ENCODE measurements at places on chromosomes 4 and X. TPM values are rescaled to one million over a fixed set of nuclear protein-coding genes. Genes with fewer than 3 reads are reported as not detected.

Gene MTNR1A
- total RNA-seq: not detected

Gene TEX13C
- total RNA-seq: not detected

Gene CDX4
- not detected for total RNA-seq

Gene ENAM
- total RNA-seq: not detected

GRCh38 chrX:10048707-10049106 is 81.5 kb downstream of the CLDN34 start:
- DNase-seq: no peak

- no peak for DNase-seq
Observed at GRCh38 chrX:29506729-29507128, 708.6 kb upstream of the MAGEB2 start.

GRCh38 chrX:10030570-10030969 is 63.4 kb downstream of the CLDN34 start:
- no peak for DNase-seq

DNA sequence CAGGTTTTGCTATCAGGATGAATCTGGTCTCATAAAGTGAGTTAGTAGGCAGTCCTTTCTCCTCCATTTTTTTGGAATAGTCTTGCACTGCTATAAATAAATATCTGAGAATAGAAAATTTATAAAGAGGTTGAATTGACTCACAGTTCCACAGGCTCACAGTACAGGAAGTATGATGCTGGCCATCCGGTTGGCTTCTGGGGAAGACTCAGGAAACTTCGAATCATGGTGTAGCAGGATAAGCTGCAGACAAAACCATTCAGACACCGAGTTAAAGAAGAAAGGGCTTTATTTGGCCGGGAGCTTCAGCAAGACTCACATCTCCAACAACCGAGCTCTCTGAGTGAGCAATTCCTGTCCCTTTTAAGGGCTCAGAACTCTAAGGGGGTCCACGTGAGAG is 348.2 kb downstream of the KCTD8 start:
- no peak for DNase-seq

DNA sequence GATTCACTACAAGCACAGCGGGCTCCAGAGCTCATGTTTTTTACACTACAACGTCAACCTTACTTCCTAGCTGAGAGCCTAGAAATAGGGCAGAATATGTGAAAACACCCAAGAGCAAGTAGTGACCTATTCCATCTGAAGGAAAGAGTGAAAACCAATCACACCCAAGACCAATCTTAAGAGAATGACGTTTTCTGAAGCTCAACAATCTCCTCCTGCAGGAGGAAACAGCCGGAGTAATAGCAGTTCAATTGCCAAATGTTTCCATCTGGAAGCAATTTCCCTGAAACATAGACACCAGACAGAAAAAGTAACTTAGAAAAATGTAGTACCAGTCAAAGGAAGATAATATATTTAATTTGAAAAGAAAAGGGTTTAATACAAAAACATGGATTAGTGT is 142.4 kb downstream of the ANXA5 start:
- DNase-seq: no peak

DNA sequence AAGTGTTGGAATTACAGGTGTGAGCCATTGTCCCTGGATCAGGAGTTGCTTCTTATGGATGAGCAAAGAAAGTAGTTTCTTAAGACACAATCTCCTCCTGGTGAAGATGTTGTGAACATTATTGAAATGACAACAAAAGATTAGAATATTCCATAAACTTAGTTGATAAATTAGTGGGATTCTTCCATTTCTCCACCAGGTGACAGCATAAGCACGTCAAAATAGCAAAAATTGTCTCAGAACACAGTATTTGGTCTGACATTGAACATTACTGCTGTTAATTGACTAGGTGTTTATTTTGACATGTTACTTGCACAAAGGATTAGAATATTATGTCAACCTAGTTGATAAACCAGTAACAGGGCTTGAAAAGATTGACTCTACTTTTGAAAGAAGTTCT is 21.6 kb downstream of the CLDN34 start:
- no peak for DNase-seq

DNA sequence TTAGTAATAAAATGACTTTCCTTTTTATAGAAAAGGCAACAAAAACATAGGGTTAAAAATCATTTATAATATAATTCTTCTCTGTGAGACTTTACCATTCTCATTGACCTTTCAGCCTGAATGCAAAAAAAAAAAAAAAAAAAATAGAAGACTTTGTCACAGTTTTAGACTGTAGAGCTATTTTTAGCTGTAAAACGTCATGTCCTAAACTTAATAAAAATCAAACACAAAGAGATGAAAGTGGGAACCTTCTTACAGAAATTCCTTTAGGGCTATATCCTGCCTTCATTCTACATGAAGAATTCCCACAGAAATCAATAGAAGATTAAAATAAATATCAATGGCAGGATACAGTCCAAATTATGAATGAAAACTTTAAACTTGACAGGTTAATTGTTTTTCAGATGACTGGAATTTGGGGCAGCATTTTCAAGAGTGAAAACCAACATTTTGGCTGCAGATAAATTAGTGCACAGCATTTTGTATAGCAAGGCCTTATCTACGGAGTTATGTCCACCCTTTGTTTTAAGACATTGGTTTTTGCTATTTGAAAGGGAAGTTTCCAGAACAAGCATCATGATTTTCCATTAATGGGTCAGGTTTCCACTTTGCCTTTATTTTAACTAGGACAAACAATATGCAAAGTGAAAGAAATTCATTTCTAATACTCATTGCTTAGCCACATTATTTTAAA is 219.5 kb downstream of the SPCS3 start:
- no peak for DNase-seq

DNA sequence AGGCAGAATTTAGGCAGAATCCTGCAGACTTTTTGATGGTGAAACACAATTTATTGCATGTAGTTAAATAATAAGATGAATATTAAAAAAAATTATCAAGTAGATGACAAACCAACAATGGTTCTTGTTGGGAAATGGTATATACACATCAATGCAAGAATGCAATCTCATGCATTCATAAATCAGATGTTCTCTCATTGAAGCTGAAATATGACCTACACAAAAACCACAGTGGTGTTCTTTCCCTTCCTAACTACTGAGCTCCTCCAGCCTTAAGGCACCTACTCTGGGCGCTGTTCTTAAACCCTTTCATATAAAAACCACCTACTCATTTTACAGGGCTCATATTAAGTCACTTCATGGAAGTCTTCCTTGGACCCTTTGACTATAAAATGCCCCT is 64.1 kb downstream of the ANTXR2 start:
- no peak for DNase-seq

DNA sequence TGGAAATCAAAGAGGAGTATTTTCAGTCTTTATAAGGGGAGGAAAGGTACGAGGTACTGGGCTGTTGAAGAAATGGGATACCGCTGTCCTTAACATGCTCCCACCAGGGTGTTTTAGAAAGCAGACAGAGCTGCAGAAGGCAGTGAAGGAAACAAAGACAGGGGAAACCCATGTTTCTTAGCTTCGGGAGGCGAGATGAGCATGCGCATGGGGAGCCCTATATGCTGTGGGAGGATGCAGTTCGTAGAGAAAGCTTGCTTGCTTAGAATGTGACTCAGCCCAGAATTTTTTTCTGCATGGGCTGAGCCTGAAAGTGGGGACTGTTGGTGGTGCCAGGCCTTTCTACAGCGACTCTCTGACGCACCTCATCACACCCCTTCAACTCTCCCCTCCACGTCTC is 28.8 kb upstream of the SCOC start:
- no peak for DNase-seq

DNA sequence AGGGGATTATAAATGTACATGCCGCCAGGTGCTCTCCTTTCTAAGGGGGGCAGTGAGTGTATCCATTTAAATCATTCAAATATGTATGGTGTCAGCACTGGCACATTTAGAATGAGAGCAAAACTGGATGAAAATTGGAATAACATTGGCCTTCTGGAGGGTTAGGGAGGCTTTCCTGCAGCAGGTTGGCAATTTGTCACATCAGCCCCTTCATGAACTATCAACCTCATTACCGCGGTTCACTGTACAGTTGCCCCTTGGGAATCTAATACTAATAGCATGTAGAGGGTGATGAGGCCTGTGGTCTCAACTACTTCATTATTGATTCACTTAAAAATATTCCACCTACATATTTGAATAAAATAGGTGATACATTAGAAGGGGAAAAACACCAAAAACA is 117.9 kb downstream of the PDHA2 start:
- DNase-seq: no peak

GRCh38 chr4:111630705-111631104 is 514.5 kb upstream of the FAM241A start:
- DNase-seq: no peak

GRCh38 chrX:38879631-38880220 is 78.5 kb downstream of the MID1IP1 start:
- no peak for DNase-seq

DNA sequence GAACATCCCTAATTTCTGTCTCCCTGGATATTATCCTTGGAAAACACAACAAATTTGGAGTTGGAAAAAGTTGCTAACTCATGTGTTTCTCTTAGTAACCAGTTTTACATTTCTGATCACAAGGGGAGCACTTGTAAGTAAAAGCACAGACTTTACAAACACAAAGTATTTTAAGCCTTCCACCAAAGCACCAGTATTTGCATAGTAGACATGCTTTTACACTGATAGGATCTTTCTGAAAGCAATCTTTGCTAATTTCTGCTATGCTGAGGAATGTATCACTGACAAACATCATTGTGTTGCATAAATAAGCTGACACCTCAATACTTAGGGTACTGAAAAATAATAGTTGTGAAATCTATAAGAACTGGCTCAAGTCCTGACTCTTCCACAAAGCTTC is 100.6 kb downstream of the MID1 start:
- no peak for DNase-seq

Data from activated CD8-positive, alpha-beta T cell treated with anti-CD3 and anti-CD28 coated beads for 36 hours (primary cell).